ENCODE measurements at places on chromosomes 4 and X. TPM values are rescaled to one million over a fixed set of nuclear protein-coding genes. Genes with fewer than 3 reads are reported as not detected.

The TASL gene
- total RNA-seq, result 1.8 TPM

The SSX4 gene
- total RNA-seq, result not detected

The LAMTOR3 gene
- 46.5 TPM for total RNA-seq

The CNKSR2 gene
- 1.6 TPM for total RNA-seq

The CENPVL3 gene
- total RNA-seq, result not detected

The SSX1 gene
- not detected for total RNA-seq

The SYTL4 gene
- 13.3 TPM for total RNA-seq

The DYNLT3 gene
- total RNA-seq, result 30.7 TPM

The GATA1 gene
- total RNA-seq, result 0.60 TPM

The FGB gene
- total RNA-seq, result 42.5 TPM

The P2RY8 gene
- total RNA-seq, result 6.6 TPM

The SMIM10L2A gene
- total RNA-seq, result 3.5 TPM

The AADAT gene
- total RNA-seq, result 2.6 TPM

The ENPP6 gene
- 0.91 TPM for total RNA-seq

The RTL5 gene
- total RNA-seq, result 6.9 TPM

The SCML2 gene
- total RNA-seq, result 1.4 TPM

The KCNE5 gene
- total RNA-seq, result 0.44 TPM

The BTC gene
- 6.0 TPM for total RNA-seq

The HSFX4 gene
- total RNA-seq, result not detected

The ALB gene
- total RNA-seq, result 0.19 TPM

The AP1AR gene
- total RNA-seq, result 20.3 TPM

The AVPR2 gene
- 2.3 TPM for total RNA-seq

The HSFX2 gene
- 0.79 TPM for total RNA-seq

The MUC7 gene
- total RNA-seq, result not detected

The CSAG1 gene
- total RNA-seq, result not detected

The IRS4 gene
- total RNA-seq, result not detected

The PCDH18 gene
- 10.1 TPM for total RNA-seq

The ETDB gene
- not detected for total RNA-seq

The GTPBP6 gene
- 50.1 TPM for total RNA-seq

The XG gene
- 0.50 TPM for total RNA-seq

The JCHAIN gene
- 355 TPM for total RNA-seq

The IL9R gene
- total RNA-seq, result 0.88 TPM

The RBM46 gene
- not detected for total RNA-seq

The GLOD5 gene
- 0.94 TPM for total RNA-seq

The SATL1 gene
- total RNA-seq, result not detected

The TMPRSS11F gene
- total RNA-seq, result not detected
